Fibroblast of skin of left biceps (primary cell): ENCODE measurements at places on chromosomes 5 and 9.

- no peak for DNase-seq
Measured at GRCh38 chr9:112401175-112401815, 21.4 kb downstream of the HSDL2 start.

GRCh38 chr5:39475881-39476842 lies 51.4 kb upstream of the DAB2 start:
- peak; percentile 85 for DNase-seq

- peak; percentile 38 for DNase-seq
Measured at GRCh38 chr5:1523793-1524480, at the start of gene LPCAT1. Gene LPCAT1 (minus strand): TSS chr5:1523960. CDS start chr5:1523844, 116 bp downstream.

DNA sequence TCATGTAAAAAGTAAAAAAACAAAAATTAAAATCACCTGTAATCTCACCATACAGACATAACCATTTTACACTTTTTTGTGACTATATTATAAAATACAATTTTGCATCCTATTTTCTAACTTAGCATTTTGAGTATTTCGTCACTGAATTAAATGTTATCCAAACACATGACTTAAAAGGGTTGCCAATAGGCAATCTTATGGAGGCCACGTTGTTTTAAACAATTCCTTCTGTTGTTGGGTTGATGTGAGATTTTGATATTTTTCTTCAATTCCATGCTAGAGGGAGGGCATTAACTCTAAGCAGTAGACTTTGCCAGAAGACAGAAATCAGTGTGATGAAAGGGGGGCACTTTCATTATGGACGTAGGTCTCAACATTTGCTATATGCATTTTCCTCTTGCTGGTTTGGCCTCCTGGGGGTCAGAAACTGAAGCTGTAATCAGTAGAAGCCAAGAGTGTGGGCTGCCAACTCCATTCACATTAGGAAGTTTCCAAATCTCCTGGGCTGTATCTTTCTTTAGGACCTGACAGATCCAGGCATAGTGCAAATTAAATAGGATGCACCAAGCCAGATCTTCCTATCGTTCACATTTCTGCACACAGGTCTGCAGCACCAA lies 614.2 kb upstream of the CLINT1 start:
- no peak for DNase-seq

DNA sequence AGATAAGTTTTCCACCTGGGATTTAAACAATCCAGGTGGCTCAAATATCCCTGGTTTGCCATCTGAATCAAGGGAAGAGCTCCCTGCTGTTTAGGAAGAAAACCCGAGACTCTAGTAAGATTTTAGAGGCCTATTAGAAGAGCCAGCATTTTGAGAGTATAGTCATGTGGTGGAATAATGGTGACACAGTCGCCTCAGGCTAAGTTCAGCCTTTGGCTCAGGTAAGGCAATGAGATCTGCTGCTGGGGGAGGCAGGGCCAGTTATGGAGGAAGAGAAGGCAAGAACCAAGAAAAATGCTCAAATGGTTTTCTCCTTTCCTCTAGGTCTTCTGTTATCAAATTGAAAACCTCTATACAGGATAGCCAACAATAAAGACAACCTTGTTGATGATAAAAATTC lies 16.2 kb downstream of the RAD1 start:
- DNase-seq: no peak

DNA sequence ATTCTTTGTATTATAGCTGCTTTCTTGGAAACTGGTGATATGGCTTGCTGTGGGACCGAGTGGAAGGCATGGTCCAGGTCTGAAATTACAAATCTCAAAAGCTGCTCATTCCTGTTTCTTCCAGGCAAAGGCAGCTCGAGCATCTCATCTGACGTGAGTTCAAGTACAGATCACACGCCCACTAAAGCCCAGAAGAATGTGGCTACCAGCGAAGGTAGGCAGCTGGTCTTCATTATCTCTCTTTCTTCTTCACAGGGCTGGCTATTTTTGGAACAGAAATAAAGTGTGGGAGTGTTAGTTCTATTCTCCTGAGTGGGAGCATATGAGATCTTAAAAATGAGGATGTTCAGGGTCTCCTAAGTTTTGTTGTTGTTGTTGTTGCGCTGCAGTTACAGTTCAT lies 115.9 kb downstream of the FBXL7 start:
- no peak for DNase-seq
